ENCODE measurements at places on chromosomes 1 and 21. TPM values are rescaled to one million over a fixed set of nuclear protein-coding genes. Genes with fewer than 3 reads are reported as not detected.

KIAA0319L gene
- 95.0 TPM for total RNA-seq

AKR1A1 gene
- total RNA-seq, result 53.3 TPM

BTBD19 gene
- 1.8 TPM for total RNA-seq

ZMYM1 gene
- 3.6 TPM for total RNA-seq

ELAPOR1 gene
- 0.12 TPM for total RNA-seq

VWA5B1 gene
- 0.43 TPM for total RNA-seq

CCSAP gene
- total RNA-seq, result 2.7 TPM

DNA sequence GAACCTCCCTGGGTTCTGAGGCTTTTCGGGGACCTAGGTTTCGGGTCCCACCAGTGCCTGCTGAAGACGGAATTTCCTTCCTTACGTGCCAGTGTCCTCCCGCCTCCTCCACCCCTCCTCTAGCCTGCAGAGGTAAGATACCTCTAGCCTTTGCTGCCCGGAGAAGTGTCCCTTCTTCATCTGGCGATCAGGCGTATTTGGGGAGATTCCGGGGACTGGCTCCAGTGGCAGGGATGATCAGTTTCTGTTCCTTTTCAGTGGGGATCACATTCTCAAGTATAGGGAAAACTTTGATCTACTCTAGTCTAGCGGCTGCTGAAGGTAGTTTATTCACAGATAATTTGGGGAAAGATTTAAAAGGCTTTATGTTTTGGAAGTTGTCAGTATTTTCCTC is 674 bp downstream of the CEP350 start:
- DNase-seq, result no peak

GRCh38 chr21:46228345-46229051 is at the start of gene LSS:
Gene LSS (minus strand): TSS chr21:46228774. CDS start chr21:46228745, 29 bp downstream.
- peak; percentile 95 for DNase-seq

DNA sequence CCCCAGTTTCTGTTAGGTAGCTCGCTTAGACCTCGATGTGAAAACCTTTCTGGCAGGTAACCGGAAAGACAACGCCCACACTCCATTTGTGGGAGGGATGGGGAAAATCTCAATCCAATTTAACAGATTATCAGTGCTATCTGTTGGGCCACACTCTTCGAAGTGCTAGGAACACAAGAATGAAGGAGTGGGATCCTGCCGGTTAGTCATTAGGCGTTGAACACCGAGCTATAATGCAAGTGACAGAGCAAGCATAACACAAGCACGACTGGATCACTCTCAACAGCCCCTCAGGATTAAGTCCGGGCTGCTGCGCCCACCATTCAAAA is 531 bp downstream of the SNIP1 start:
- DNase-seq, result no peak

DNA sequence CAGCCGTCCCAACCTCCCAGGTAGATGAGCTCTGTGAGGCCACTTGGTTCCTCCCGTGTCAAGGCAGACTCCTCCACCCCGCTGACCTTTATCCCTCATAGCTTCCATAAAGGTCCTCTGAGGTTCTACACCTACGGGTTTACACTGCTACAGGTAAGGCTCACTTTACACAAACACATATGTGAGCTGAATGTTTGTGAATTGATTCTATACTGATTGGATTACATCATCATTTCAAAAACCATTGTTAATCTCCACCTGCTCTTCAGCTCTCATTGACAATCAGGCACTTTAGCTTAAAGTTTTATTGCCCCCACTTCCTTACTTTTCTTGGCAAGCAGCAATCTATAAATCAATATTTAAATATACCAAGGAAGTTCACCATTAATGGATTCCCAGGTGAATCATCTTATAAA is 12.8 kb upstream of the RGS16 start:
- no peak for DNase-seq

- DNase-seq, result peak; percentile 57
These were observed 383.0 kb upstream of the VAMP3 start for GRCh38 chr1:7388141-7388487.

DNA sequence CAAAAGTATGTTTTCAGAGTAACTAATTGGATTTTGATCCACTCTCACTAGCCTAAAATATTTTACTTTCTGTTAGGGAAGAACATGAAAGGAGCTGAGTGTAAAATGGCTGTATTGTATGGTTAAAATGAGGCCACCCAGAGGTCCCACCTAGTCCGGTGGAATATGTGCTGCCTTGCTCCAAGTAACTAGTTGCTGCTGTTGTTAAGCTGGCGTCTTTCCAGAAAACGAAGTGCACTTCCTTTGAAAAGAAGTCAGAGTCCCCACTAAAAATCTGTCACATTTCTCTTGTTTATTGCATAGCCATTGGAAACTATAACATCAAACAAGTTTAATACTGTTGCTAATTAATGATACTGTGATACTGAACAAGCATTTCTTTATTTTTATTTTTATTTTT is 3.2 kb downstream of the SLC25A33 start:
- no peak for DNase-seq

DNA sequence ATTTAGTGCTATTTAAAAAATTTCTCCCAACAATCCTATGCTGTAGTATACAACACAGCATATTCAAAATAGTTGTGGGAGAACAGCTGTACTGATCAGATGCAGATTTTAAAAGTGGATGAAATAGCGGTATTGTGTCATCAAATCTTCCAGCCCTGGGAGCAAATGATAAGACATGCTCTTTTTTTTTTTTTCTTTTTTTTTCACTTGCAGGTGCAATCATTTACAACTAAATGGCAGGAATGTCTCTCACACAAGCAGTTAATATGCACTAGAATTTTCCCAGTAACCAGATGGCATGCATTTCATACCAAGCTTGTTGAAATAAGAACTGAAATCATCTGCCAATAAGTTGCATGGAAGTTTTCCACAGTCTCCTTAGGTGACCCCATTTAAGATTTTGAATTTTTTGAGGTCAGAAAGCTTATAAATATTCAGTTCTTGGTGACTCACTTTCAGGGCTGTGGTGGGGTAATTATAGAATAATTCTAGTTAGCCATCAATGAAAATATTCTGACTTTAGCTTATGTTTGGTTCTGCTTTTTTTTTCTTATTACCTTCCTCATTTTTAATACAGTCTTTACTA is 623.9 kb upstream of the NR5A2 start:
- DNase-seq, result no peak

- DNase-seq, result no peak
These were observed 4.9 kb downstream of the ARHGEF19 start for GRCh38 chr1:16207318-16208269.

DNA sequence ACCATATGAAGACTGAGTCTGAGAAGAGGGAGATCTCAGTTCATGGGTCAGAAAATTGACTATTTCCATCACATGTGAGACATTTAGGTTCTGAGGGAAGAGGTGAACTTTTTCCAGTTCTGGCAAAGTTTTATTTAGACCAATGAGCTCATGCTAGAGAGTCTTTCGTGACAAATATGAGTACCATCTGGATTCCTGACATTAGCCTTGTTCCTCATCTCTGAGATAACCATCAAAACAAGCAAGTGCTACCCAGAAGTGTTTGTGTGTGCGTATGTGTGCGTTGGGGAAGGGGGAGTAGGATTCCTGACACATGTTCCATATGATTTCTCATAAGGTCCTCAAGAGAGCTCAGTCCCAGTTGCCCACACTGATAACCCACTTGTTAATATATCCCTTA is 120.6 kb downstream of the FASLG start:
- DNase-seq, result no peak

GRCh38 chr1:228953207-228953606 is 217.9 kb downstream of the RHOU start:
- DNase-seq, result no peak
